RPMI7951 (cell line): ENCODE measurements at places on chromosomes 16 and 17. TPM values are rescaled to one million over a fixed set of nuclear protein-coding genes. Genes with fewer than 3 reads are reported as not detected.

SCNN1B gene
- total RNA-seq: not detected in 2 replicates

SLC5A10 gene
- not detected in 2 replicates for total RNA-seq

RFFL gene
- total RNA-seq: 12.6 and 21.5 TPM in 2 replicates

PRR35 gene
- not detected in 2 replicates for total RNA-seq

GSDMA gene
- total RNA-seq: not detected in 2 replicates

CTRB1 gene
- total RNA-seq: not detected in 2 replicates

NHLRC4 gene
- total RNA-seq: 0.24 and 0.29 TPM in 2 replicates

SLC16A6 gene
- 4.4 and 4.8 TPM in 2 replicates for total RNA-seq

VTN gene
- total RNA-seq: 0.10 and 0.60 TPM in 2 replicates

SOX9 gene
- 6.7 and 9.0 TPM in 2 replicates for total RNA-seq

VPS25 gene
- total RNA-seq: 106 and 117 TPM in 2 replicates

CENPX gene
- total RNA-seq: 119 and 144 TPM in 2 replicates

QPRT gene
- 18.4 and 23.7 TPM in 2 replicates for total RNA-seq

ZP2 gene
- not detected in 2 replicates for total RNA-seq

MYH8 gene
- not detected in 2 replicates for total RNA-seq

NOXO1 gene
- not detected in 2 replicates for total RNA-seq

GFER gene
- total RNA-seq: 6.7 and 16.5 TPM in 2 replicates

CMIP gene
- 2.8 and 3.0 TPM in 2 replicates for total RNA-seq

FAM117A gene
- 3.5 and 5.3 TPM in 2 replicates for total RNA-seq

DPEP2 gene
- not detected in 2 replicates for total RNA-seq

SLFN12 gene
- 11.0 and 13.9 TPM in 2 replicates for total RNA-seq

GRB7 gene
- not detected in 2 replicates for total RNA-seq

CA4 gene
- total RNA-seq: not detected in 2 replicates
